Glomerular endothelial cell (primary cell): ENCODE measurements at places on chromosomes 4 and X. TPM values are rescaled to one million over a fixed set of nuclear protein-coding genes. Genes with fewer than 3 reads are reported as not detected.

The ARMCX2 gene
- total RNA-seq, result 40.2 and 56.6 TPM in 2 replicates

The MBTPS2 gene
- total RNA-seq, result 11.2 and 11.9 TPM in 2 replicates

- DNase-seq, result no peak
Measured at GRCh38 chrX:130418740-130419139, 17.0 kb downstream of the RBMX2 start.

The FAM184B gene
- total RNA-seq, result not detected in 2 replicates

GRCh38 chr4:43244688-43245382 lies 352.3 kb downstream of the GRXCR1 start:
- DNase-seq, result no peak
